ENCODE measurements at places on chromosomes 12 and 14.

- DNase-seq, result no peak
Observed at GRCh38 chr12:106722837-106723236, 51.6 kb upstream of the RIC8B start.

DNA sequence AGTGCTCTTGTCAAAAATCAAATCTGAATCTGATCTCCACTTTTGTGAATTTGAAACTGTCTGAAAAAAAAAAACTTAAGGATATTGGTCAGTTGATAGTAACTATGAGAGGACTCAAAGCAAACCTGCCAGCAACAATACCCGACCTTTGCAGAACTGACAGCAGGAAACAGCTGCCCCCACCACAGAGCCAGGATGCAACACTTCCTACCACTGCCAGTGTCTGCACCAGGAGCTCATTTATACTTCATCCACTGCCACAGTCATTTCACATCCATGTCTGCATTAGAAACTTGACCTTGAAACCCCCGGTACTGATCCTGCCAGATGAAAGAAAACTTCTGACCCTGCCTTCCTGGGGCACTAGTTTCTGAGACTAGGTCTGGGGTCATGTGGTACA, 27.4 kb upstream of the RXYLT1 start:
- DNase-seq, result no peak

DNA sequence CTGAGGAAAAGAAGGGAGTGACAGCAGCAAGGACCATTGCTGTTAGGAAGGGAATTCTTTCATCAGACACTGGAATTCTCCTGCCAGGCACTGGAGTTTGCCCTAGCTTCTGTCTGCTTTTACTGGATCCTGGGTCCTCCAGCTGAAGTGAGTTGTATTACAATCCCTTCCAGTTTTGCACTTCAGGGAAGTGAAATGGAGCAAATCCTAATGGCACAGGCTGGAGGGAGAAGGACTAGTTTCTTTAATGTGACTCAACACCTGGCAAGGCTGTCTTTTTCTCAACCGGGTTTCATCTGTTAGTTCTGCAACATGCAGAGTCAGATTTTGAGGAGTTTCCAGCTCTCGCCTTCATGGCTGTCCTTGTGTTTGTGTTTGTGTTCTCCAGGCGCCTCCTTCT, 45.8 kb downstream of the ETV6 start:
- no peak for DNase-seq

- DNase-seq, result no peak
Observed at GRCh38 chr12:46259713-46260112, 9.1 kb downstream of the SLC38A1 start.

All from RKO (cell line).